ENCODE measurements at places on chromosomes 2 and 18.

DNA sequence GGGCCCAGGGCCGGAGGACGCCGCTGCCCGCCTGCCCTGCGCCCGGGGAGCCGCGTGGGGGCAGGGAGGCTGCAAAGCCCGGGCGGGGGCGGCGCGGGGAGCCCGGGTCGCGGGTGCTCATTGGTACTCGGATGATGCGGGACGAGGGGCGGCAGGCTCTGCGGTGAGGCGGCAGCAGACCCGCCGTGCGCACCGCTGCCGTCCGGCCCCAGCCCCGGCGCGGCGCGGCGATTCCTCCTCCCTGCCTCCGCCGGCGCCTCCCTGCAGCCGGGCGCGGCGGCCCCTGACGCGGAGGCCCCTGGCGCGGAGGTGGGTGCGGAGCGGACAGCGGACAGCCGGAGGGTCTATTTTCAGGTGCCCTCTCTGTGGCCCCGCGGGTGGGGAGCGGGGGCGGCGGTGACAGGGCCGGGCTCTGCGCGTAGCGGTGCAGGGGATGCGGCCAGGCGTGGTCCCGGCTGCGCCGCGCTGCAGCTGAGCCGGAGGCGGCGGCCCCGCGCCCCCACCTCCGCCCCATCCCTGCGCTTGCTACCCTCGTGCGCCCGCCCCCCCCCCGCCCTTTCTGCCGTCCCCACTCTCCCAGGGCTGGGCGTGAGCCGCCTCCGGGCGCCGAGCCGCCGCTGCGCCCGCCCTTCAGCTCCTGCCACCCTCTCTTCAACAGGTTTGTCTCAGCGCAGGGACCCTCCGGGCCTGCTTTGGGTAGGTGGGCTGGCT, 640 bp downstream of the SPTBN1 start:
- DNase-seq = no peak

- no peak for DNase-seq
Observed at GRCh38 chr18:48361801-48362200, 47.4 kb downstream of the ZBTB7C start.

DNA sequence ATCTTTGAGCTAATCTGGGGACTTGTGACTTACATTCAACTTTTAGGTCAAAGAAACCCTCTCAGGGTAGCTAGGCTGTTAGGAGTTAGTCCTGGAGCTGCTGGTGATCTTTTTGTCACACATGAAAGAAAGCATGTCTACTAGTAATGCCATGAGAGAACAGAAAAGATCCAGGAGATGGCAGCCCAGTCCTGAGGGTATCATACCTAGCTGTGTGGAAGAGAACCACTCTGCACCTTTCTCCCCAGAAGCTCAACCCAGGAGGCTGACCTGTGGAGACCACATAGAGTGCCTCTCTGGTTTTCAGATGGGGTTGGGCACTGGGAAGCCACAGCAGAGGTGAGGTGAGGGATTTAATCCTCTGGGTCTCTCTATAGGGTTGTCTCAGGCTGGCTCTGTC, 460.2 kb upstream of the UBE2E3 start:
- DNase-seq = no peak

- no peak for DNase-seq
Observed at GRCh38 chr2:157363612-157364101, 38.0 kb upstream of the ERMN start.

All from AG04450 (cell line).